Hematopoietic multipotent progenitor cell treated with erythropoietin and hydrocortisone succinate and interleukin-3 and kit ligand, for 8 days (in vitro differentiated cells): ENCODE measurements at places on chromosomes 16 and 17.

GRCh38 chr17:8005967-8006730 lies 3.7 kb downstream of the GUCY2D start:
- DNase-seq = peak; percentile 16

DNA sequence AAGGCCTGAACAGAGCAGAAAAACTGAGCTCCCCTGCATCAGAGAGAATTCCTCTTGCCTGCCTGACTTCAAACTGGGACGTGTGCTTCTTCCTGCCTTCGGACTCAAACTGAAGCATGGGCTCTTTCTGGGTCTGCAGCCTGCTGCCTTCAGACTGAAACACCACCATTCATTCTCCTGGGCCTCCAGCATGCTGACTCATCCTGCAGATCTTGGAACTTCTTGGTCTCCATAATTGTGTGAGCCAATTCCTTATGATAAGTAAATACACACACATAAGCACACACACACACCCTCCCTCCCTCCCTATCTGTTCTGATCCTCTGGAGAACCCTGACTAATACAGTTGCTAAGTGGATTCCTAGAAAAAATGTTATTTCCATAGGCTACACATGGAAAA lies 874.3 kb upstream of the EEF2KMT start:
- no peak for DNase-seq

DNA sequence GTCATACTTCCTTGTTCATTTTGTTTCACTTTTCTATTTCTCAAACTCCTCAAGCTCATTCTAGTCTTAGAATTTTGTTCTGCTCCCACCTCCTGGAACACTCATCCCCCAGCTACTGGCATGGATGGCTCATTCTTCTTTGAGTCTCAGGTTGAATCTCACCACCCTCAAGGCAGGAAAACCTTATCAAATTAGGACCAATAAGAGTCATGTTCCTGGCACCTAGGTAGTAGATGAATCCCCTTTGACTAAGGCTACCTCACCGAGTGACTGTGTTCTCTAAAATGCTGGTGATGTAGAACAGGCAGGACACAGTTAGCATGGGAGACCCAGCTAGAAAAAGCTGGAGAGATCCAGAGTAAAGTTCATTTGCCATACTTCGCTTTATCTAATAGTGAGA lies 1050.8 kb upstream of the EEF2KMT start:
- no peak for DNase-seq

GRCh38 chr17:28949185-28950016 lies 1.9 kb downstream of the PHF12 start:
- DNase-seq = peak; percentile 45

- no peak for DNase-seq
Observed at GRCh38 chr16:69769404-69769803, 7.3 kb downstream of the WWP2 start.
